A549 (cell line): ENCODE measurements at places on chromosomes 16 and 17. TPM values are rescaled to one million over a fixed set of nuclear protein-coding genes. Genes with fewer than 3 reads are reported as not detected.
A peak's percentile ranks its signal among the peaks of the same experiment; 100 is the strongest.

ZP2 gene
- not detected in 3 replicates for polyA plus RNA-seq

PRR15L gene
- polyA plus RNA-seq = 0.88 to 1.6 TPM (median 1.1 TPM) in 3 replicates

DNA sequence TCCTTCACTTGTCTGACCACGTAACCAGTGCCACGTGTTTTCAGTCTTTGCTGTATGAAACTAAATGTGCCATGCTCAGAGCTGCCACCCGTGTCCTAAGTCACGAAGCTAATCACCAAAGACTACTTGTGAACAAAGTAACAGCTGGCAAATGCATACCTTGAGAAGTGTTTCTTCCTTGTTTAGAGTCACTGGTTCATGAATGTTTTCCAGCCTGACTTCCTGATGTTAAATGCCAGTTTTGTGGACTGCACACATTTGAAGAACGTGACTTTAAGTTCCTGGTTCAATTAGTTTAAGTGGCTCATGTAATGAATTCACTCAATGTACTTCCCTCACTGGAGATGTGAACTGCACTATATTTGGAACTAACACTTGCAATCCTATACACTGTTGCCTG is 19.9 kb upstream of the KPNB1 start:
- no peak for DNase-seq

DNA sequence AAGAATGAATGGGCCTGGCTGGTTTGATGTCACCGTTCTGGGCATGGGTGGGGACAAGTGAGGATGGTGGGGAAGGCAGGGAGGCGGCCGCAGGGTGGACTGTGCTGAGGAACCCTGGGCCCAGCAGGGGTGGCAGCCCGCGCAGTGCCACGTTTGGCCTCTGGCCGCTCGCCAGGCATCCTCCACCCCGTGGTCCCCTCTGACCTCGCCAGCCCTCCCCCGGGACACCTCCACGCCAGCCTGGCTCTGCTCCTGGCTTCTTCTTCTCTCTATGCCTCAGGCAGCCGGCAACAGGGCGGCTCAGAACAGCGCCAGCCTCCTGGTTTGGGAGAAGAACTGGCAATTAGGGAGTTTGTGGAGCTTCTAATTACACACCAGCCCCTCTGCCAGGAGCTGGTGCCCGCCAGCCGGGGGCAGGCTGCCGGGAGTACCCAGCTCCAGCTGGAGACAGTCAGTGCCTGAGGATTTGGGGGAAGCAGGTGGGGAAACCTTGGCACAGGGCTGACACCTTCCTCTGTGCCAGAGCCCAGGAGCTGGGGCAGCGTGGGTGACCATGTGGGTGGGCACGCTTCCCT is 6.5 kb upstream of the SERPINF1 start:
- DNase-seq = no peak

- no peak for DNase-seq
These were observed 42.3 kb downstream of the TNRC6A start for GRCh38 chr16:24771779-24772157.

DNA sequence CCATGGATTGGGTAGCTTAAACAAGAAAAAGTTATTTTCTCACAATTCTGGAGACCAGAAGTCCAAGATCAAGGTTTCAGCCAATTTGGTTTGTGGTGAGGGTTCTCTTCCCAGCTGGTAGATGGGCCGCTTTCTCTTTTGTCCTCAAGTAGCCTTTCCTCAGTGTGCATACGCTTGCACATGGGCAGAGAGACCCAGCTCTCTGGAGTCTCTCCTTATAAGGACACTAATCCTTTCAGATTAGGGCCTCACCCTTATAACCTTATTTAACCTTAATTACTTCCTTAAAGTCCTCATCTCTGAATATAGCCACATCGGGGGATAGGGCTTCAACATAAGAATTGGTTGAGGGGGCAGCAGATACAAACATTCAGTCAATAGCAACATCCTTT is 68.4 kb upstream of the NLK start:
- no peak for DNase-seq

GRCh38 chr17:82859431-82860403 is 19.9 kb upstream of the ZNF750 start:
- DNase-seq = peak; percentile 35

GRCh38 chr17:7246779-7247178 is 4.5 kb upstream of the GABARAP start:
- no peak for DNase-seq

GRCh38 chr17:78795861-78796516 is 13.9 kb upstream of the CYTH1 start:
- no peak for DNase-seq

GRCh38 chr16:68365167-68365817 is 54.5 kb downstream of the PRMT7 start:
- no peak for DNase-seq

DNA sequence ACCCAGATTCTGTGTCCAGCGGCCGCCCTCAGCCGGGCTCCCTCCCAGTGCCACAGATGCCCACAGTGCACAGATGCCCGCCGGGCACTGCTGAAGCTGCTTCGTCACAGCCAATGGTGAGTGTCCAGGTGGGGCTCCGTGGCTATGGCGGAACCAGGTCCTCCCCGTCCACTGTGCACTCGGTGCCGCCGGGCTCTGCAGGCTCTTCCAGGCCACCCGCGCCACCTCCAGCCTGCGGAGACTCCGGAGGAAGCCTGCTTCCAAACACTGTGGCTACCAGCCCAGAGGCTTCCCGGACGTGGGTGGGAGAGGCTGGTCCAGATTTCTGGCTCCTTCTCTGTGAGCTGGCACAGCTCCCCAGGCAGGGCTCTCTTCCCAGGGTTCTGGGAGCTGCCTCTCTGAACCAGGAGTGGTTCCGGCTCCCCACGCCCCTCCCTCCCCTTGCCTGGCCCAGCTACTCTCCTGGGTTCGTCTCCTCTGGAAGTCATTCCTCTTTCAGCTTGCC is 2.8 kb upstream of the PYCR1 start:
- DNase-seq = no peak

DNA sequence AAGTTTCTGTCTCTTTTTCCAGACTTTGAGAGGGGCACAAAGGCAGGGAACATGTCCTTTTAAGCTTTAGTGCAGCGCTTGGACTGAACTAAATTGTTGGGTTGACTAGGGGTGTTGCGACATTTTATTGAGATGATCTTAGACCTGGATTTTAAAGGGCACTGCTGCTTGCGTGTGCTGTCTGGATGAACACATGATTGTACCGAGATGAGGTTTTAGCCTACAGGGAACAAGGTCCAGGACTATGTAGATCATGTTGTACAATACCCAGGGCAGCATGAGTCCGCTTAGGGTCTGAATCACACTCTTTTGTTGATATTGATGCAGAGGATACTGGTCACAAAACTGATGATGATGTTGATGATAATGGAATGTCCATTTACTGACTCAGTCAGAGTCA is 5.2 kb upstream of the RGS9 start:
- DNase-seq = peak; percentile 35

GRCh38 chr16:28554634-28555423 is 1.1 kb downstream of the SGF29 start:
- DNase-seq = no peak

DNA sequence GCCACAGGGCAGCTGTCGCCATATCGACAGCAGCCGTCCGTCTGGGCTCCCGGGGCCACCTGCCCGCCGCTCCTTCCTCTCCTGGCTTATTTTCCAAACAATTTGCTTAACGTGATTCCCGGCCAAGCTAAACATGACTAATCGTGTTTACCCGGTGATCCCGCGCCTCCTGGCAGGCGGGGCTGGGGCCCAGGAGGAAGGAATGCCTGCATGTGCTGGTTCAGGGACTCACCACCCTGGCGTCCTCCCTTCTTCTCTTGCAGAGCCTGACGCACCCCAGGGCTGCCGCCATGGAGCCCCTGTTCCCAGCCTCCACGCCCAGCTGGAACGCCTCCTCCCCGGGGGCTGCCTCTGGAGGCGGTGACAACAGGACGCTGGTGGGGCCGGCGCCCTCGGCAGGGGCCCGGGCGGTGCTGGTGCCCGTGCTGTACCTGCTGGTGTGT is 6.1 kb downstream of the SSTR5 start:
- DNase-seq = peak; percentile 87

DNA sequence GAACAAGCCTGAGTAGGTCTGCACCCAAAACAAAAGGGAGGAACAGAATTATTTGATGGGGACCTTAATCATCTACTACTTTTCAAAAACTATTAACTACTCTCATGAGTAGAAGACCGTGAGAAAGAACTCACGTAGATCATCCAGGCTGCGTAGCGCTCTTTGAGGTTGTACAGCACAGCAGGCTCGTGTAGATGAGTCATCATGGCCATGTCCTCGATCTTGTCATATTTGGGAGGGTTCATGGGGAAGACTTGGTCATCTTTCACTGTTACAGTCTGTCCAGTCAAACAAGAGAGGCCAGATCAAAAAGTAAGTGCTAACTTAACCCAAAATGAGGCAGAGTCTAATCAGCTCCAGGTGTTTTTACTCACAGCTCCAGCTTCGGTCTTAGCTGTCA is 2.3 kb downstream of the MYH1 start:
- no peak for DNase-seq

GRCh38 chr17:21352221-21352980 is 23.8 kb upstream of the KCNJ12 start:
- DNase-seq = no peak

DNA sequence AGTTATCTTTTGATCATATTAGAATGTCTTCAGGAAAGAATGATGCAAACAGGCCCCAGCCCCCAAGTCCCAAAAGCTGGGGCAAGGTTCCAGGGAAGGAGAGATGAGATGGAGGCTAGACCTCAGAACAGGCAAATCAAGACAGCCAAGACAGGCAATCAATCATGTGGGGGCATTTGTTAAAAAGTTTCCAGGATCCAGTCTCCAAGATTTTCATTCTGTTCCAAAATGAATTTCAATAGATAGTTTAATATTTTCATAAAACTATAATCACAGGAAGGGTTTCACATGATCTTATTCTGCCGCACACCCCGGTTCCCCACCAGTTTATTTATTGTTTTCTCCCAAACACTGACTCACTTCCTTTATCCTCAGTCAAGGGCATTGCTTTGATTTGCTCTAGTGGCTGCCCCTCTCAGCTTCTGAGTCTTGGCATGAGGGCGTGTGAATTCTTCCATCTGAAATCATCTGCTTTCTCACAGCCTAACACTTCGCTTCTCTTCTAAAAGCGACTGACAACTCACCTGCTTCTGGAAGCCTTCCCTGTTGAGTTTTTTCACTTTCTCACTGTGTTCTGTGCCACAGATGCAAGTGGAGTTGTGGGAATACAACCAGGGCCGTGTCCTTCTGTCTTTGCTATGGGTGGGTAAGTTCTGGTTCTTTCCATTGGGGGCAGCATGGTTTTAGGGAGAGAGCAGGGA is 12.2 kb upstream of the TERF2 start:
- peak; percentile 93 for DNase-seq

GRCh38 chr16:88144028-88144511 is 192.8 kb downstream of the BANP start:
- no peak for DNase-seq

GRCh38 chr17:4453812-4454591 is 20.3 kb downstream of the SPNS3 start:
- no peak for DNase-seq

DNA sequence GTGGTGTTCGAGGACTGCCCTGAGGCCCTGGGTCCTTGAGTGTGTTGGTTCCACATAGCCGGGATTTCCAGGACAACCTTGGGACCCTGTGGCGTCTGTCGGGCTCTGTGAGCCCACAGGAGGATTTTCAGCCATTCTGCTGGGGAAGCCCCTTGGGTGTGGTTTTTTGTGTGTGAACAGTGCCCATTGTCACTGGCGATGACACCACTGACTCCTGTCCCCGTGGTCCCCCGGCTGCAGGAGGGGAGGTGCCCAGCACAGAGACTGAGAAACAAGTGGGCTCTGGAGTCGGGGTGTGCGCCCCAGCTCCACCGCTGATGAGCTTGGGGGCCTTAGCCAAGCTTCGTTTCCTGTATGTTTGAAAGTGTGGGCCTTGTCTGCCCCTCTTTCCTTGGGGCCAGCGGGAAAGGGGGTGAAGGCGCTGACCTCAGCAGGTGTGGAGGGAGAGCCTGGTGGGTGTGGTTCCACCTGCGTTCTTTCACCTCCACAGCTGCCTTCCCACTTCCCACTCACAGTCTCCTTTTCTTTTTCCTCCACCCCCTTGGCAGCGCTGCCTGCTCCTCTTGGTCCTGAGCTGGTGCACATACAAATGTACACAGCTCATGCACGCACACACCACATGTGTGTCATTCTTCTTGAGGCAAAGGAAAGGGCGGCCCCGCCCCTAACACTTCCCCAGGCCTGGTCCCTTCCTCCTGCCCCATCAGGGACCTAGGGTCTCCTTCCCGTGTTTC is 16.1 kb downstream of the MGRN1 start:
- no peak for DNase-seq

KRT222 gene
- polyA plus RNA-seq = 0.97 to 1.8 TPM (median 1.8 TPM) in 3 replicates

PDK2 gene
- 14.1 to 19.8 TPM (median 15.2 TPM) in 3 replicates for polyA plus RNA-seq

- no peak for DNase-seq
These were observed 37.0 kb upstream of the ZNF750 start for GRCh38 chr17:82876602-82877379.

- no peak for DNase-seq
These were observed 2.3 kb upstream of the G6PC1 start for GRCh38 chr17:42898147-42898811.

DNA sequence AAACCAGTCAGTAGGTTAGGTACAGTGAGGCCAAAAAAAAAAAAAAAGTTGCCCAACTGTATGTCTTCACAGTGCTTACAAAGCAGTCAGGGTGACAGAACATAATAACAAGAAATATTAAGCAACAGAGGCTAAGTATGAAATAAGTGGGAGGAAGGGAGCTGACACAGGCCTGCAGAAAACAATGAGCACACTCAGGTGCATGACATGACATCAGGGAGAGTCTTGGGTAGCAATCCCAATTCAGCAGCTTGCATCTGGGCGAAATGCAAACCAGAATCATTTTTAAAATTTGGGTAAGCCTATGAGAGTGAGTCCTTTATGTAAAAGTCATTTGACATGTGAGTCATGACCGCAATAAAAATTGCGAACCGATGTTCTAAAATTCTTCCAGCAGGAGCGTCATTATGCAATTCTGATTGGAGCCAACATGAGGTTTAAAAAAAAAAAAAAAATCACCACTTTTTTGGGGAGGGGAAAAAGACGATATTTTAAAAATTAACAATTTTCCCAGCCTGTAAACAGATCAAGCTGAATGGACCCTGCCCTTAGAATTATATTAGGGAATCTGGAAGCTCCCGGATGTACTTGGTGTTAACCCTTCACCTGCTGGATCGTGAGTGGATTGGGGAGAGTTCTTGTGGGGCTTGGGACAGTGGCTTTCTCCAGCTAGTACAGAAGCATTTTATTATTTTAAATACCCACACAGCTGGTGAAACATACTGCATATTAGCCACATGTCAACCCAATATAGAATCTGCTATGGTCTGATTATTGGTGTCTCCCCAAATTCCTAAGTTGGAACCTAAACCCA is 127.9 kb downstream of the NPIPB5 start:
- no peak for DNase-seq

DNA sequence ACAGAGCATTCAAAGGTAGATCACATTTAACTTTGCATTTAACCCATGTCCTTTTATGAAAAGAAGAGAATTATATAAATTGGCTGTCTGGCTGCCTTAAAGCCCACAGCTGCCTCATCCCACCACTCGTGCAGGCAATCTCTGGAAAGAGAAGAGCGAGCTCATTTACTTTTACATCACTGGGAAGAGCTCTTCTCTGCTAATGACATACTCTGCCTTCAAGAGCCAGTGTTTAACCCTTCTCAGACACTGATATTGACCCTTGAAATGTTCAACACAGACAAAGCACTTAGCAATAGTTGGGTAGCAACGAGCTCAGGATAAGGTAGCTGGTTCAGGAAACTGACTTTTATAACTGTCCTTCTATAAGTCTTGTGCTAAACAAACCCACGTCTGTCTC is 6.8 kb downstream of the KRT38 start:
- no peak for DNase-seq

FKBP10 gene
- 109 to 121 TPM (median 119 TPM) in 3 replicates for polyA plus RNA-seq
